ENCODE measurements at places on chromosomes 12 and 14.

DNA sequence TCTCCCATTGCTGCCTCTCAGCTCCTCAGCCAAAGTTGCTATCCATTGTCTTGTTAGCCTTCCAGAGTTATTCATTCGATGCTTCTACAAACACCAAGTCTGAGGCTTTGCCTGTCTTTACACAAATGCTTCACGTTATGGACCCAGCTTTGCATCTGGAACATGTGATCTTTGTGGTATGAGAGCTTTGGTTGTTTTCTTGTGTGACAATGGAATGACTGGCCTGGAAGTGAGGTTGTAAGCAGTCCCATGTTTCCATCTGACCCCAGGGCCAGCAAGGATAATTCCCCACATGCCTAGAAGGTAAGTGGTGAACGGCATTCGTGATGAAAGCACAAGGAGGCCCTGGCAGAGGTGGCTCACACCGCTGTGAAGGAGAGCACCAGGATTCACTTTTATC lies 866.7 kb upstream of the TMEM132C start:
- no peak for DNase-seq

DNA sequence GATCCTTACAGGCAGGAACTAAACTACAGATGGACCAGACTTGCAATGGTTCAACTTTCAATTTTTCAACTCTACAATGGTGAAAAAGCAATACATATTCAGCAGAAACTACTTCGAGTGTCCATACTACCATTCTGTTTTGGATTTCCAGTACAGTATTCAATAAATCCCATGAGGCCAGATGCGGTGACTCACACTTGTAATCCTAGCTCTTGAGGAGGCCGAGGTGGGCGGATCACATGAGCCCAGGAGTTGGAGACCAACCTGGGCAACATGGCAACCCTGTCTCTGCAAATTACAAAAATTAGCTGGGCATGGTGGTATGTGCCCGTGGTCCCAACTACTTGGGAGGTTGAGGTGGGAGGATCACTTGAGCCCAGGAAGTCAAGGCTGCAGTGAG lies 336.1 kb downstream of the MED13L start:
- no peak for DNase-seq

GRCh38 chr14:41925409-41925808 lies 318.7 kb downstream of the LRFN5 start:
- DNase-seq: no peak

DNA sequence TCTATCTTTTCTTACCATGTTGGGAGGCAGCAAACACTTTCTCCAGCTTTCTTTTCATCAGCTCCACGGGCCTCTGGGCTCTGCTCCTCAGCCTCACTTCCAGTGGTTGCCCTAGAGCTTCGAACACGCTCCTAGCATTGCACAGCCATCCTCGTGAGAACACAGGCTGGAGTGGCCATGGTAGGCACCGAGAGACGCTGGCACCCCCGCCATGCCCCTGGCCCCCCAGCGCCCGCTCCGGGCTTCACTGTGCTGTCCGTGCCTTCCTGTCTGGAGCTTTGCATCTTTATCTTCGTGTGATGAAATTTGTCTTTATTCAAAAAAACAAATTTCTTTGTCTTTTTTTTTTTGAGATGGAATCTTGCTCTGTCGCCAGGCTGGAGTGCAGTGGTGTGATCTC lies 352.2 kb downstream of the TMEM121 start:
- DNase-seq: no peak

DNA sequence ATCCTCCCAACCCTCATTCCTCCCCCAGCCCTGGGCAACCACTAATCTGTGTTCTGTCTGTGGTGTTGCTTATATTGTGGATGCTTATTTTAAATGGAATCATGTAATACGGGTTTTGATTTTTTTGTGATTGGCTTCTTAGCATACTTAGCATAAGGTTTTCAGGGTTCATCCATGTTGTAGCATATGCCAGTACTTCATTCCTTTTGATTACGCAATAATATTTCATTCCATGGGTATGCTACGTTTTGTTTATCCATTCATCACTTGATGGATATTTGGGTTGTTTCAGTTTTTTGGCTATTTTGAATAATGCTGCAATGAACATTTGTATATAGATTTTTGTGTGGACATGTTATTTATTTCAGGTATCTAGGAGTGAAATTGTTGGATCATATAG lies 82.9 kb downstream of the TSPAN9 start:
- DNase-seq: no peak

- DNase-seq: no peak
These were observed 51.0 kb upstream of the PRB2 start for GRCh38 chr12:11446372-11446771.

DNA sequence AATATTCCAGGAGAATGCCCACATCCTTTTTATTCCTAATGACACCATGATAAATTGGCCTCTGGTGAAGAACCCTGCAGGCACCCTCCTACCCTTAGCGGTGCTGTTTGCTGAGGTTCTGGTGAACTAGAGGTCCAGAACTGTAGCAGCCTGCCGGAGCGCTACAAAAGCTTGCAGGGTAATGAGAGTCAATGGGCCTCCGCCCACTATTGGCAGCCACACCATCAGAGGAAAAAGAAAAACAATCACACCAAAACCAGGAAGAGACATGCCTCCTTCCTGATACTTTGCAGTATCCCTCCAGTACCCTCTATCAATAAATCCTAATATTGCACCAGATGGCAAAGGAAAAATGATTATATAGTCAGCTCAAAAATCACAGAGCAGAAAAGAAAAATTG lies 142.9 kb downstream of the SPTSSA start:
- DNase-seq: no peak

DNA sequence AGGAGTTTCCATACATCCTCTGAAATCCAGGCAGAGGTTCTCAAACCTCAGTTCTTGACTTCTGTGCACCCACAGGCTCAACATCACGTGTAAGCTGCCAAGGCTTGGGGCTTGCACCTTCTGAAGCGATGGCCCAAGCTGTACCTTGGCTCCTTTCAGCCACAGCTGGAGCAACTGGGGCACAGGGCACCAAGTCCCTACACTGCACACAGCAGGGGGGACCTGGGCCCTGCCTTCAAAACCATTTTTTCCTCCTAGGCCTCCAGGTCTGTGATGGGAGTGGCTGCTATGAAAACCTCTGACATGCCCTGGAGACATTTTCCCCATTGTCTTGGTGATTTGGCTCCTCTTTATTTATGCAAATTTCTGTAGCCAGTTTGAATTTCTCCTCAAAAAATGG lies 10.6 kb downstream of the AREL1 start:
- no peak for DNase-seq

- DNase-seq: no peak
These were observed 309.8 kb upstream of the TMEM132C start for GRCh38 chr12:127957001-127957660.

DNA sequence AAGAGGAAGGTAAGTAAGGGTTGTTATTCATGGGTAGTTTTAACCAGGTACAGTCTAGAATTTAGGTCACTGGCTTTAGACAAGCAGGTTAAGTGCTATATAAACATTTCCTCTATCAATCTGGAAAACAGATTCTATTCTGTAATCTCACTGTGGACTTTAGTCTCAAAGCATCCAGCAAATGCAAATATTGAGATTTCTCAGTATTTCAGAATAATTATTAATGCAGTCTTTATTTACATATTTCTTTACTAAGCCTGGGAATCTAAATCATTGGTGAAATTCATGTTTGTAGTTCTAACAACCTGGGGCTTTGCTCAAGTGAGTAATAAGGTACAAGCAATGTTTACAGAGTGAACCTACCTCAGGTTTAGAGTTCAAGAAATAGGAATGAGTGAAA lies 61.9 kb downstream of the SLC41A2 start:
- no peak for DNase-seq

GRCh38 chr12:78149459-78149858 lies 318.8 kb downstream of the NAV3 start:
- DNase-seq: no peak

- DNase-seq: no peak
These were observed 209.9 kb downstream of the PHETA1 start for GRCh38 chr12:111158992-111159391.

GRCh38 chr14:95725685-95726336 lies 11.9 kb upstream of the TCL1A start:
- no peak for DNase-seq

DNA sequence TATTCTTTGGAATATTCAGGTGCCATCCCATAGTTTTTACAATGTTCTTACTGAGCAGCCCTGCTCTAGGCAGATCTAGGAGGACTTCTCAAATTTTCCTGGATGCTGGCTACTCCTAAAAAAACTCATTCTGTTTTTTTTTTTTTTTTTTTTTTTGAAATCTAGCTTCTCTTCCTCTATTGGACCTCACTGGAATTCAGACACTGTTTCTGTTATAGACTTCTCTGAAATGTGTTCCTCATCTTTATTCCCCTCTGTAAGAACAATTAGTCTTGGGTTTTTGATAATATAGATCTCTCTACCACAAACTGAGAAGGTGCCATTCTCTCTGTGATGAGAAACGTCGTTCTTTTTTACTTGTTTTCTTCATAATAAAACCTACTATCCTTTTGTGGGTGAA lies 115.3 kb upstream of the CCND2 start:
- no peak for DNase-seq

DNA sequence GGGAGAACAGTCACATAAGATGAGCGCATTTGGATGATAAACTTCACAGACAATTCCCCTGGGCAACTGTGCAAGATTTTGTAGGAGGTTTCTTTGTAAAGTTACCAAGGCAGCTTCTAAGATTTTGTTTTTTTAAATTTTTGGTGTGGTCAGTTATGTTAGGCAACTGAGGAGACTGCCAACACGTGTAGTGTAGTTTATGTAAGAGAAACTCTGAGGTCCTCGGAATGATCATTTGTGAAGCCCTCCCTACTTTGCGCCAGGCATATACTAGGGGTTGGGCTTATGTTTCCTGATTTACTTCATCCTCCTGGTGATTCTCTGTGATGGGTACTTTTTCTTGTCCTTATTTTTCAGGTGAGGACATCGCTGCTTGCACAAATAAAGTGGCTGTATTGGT lies 433.6 kb downstream of the TMEM132D start:
- DNase-seq: no peak
